ENCODE measurements at places on chromosomes 5 and 9.

- DNase-seq = no peak
Measured at GRCh38 chr9:123657099-123657498, 272.8 kb downstream of the DENND1A start.

GRCh38 chr9:31736581-31737179 lies 647.8 kb upstream of the ACO1 start:
- DNase-seq = no peak

DNA sequence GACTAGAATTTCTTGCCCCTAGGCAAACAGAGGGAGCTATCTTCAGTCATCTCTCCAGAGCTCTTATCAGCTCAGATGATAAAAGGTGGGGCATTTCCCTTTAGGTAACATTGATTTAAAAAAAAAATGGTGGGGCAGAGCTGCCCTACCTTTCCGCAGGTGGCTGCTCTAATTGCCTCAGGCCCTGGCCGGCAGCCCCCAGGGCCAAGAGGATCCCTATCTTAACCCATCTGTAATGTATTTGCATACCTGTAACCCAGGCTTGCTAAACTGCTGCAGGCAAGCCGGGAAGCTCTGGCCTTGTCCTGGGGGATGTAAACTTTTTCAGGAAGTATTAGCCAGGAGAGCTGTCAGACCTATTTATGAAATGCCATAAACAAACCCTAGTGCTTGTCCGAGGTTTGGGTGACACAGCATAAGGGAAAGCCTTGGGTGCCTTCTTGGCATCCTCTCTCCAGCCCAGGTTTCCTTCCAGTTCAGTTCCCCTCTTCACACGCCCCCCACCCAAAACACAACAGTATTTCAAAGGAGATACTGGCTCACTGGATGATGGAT lies 20.9 kb upstream of the ZSWIM6 start:
- peak; percentile 29 for DNase-seq

DNA sequence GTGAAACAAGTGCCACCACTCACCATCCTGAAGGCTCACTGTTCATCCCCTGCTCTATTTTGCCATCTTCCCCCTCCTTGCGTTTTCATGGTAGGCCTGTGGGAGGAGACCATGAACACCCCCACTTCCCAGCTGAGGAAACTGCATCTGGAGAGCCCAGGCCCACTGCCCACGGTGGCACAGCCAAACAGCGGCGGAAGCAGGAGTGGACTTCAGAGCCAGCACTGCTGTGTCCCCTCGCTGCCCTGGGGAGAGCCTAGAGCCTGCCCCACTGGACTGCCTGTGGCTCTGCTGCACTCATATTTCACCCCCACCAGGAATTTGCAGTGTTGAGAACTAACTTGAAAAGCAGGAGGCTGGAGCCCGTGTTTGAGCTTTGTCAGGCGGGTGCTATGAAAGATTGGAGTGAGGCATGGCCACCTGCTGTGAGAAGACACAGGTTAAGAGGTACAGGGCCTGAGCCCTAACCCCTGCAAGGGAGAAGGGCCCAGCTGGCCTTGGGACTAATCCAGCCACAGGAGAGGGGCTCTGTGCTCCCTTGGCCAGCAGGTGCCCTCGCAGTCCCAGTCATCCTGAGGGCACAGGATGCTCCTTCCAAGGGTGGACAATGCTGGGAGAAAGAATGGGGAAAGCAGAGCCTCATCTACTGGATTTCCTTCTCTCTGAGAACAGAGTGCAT lies 79.0 kb downstream of the MACROH2A1 start:
- DNase-seq = no peak

DNA sequence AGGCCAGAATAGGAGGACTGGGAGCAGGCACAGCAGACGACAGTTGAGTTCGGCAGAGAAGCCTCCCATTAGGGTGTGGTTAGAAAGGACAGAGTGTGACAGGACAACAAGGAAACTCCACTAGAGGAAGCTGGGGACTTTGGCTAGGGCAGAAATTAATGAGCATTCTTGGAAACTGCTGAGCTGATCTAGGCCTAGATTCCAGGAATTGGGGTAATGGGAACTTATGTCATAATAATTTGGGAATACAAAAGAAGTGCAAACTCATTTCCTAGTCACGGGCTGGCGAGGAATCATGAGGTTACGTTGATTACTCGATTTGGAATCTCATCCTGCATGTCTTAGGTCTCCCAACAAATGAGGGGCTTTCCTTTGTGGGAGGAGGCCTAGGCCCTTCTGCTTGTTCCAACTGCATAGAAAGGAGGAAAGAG lies 144.6 kb upstream of the RPS23 start:
- DNase-seq = no peak

- DNase-seq = no peak
Measured at GRCh38 chr5:113119246-113119924, 142.8 kb downstream of the DCP2 start.

GRCh38 chr5:172632346-172633092 lies 8.5 kb upstream of the NEURL1B start:
- no peak for DNase-seq

DNA sequence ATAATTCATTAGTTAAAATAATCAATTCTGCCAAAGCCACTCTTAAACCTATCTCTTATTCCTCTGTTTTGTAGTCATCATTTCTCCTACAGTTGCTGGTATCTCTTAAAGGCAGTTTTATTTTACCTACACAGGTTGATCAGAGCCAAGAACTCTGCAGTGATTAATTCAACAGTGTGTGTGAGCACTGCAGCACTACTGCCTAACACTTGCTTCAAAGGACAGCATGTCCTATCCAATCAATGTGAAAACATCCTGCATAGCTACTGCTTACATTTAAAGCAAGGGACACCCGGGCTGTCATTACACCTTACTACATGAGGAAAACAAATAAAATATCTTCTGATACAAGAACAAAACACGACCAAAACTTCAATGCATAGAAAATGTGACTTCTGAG lies 45.1 kb upstream of the HK3 start:
- DNase-seq = no peak

DNA sequence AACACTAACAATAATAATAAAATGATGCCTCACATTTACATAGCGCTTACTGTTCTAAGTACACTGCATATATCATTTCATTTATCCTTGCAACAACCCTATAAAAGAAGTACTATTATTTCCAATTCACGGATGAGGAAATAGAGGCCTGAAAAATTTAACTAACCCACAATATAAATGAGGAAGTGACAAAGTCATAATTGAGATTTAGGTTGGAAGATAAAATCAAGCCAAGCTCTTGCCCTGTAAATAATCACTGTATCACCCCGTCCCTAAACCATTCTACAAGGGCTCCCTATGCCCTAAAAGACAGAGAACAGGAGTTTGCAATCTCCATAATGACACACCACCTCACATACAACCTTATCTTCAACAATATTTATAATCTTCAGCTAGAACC lies 49.6 kb downstream of the STRBP start:
- DNase-seq = no peak

DNA sequence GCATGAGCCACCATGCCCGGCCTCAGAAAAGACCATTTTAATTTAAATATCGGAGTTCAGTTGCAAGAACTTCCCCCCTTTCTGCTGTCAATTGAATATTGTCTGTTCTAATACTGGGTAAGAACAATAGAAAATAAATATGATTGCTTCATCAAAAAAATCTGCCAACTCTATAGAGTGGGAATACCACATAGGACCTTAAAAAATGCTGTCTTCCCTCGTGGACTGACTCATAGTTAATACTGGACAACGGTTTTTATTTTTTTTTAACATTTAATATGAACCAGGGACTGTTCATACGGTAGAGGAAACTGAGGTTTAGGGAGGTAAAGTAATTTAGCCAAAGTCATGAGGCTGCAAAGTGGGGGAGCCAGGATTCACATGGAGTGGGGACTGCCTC lies 9.7 kb downstream of the ZNF462 start:
- DNase-seq = no peak

GRCh38 chr5:179410291-179411160 lies 65.3 kb upstream of the ADAMTS2 start:
- DNase-seq = no peak

DNA sequence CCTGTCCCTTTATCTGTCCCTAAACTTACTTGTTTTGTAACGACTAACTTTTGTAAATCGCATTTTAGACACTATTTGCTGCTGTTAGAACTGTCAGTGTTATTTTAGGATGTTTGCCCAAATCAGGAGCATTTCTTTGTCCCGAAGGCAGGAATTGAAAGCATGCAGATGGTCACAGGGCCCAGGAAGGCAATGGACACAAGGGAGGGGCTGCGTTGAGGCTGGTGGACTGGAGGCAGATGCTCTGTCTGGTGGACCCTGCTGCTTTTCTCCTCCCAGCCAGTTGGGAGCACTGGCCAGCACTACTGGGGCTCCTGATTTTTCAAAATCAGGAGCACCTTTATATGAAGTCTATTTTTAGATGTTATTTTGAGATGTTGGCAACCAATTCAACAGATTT lies 31.7 kb downstream of the DOCK2 start:
- DNase-seq = no peak

DNA sequence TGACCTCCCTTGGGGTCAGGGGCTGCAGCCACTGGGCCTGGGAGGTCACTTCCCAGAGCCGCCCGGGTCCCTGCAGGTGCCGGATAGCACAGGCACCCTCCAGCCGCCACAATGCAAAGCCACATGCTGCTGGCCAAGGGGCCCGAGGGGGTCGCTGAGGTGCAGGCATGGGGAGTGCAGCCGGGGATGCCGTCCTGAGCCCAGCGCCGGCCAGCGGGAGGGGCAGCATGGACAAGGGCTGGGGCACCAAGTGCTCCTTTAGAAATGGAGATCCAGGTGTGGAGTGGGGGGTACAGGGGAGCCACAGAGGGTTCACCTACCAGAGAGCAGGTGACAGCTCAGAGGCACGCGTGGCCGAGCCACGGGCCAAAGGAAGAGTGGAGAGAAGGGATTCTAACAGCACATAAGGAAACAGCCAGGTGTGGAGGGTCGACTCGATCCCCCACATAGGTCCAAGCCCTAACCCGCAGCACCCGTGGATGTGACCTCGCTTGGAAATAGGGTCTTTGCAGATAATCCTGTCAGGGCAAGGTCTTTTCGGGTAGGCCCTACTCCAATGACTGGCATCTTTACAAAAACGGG lies 24.7 kb downstream of the ZDHHC11B start:
- no peak for DNase-seq

DNA sequence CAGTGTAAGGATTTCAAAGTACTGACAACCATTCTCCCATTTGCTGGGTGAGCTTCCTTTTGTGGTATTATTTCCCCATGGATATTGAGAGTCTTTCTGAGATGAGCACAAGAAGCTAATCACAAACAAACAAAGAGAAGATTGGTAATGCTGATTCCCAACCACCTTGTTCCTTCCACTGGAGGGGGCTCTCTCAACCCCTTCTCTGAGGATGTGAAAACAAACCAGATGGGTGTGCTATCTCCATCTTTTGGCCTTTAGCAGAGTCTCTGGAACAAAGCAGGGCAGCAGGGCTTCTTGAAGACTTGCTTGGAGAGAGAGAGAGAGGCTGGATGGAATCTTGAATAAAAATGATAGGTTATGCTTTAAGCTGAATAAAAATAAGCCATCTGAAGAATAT lies 576.7 kb upstream of the ZNF462 start:
- no peak for DNase-seq

DNA sequence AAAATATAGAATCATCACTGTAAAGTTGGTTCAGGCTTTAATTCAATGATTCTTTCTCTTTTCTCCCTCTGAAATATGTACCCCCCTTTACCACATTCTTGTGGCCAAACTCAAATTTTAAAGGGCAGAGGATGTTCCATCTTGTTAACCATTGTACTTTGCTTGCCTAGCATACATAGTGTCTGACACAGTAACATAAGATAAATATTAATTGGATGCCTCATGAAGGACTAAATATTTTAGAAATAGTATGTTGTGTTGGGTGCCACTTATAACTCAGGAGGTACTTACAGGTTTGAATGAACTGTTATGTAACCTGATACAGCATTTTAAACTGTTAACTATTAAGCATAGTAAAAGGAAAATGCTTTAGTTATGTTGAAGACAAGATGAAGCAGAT lies 71.5 kb downstream of the NIPBL start:
- DNase-seq = no peak

DNA sequence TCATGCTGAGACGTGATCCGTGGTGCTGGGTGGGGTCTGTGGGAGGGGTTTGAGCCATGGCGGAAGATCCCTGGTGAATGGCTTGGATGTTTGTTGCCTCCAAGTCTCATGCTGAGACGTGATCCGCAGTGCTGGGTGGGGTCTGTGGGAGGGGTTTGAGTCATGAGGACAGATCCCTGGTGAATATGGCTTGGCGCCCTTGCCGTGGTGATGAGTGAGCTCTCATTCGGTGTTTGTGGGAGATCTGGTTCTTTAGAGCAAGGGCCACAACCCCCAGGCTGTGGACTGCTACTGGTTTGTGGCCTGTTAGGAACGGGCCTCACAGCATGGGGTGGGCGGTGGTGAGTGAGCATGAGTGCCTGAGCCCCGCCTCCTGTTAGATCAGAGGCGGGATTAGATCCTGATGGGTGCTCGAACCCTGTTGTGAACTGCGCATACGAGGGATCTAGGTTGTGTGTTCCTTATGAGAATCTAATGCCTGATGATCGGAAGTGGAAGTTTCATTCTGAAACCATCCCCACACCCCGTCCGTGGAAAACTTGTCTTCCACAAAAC lies 31.2 kb downstream of the NKD2 start:
- DNase-seq = no peak

DNA sequence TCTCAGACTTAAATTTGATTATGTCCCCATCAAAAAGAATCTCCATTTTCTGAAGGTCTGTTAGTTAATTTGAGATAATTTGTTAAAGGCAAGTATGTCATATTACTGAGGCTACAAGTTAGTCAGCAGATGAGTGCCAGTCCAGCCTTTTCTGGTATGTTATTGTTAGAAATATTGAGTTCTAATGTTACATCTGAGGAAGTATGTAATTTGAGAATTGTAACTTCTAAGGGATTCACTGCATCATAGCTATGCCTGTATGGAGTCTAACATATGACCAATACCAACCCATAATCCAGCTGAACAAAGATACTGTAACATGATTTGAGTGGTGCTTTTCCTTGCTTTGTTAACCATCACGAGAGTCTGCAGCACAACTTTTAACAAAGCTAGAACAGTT lies 13.9 kb downstream of the SLC23A1 start:
- no peak for DNase-seq

DNA sequence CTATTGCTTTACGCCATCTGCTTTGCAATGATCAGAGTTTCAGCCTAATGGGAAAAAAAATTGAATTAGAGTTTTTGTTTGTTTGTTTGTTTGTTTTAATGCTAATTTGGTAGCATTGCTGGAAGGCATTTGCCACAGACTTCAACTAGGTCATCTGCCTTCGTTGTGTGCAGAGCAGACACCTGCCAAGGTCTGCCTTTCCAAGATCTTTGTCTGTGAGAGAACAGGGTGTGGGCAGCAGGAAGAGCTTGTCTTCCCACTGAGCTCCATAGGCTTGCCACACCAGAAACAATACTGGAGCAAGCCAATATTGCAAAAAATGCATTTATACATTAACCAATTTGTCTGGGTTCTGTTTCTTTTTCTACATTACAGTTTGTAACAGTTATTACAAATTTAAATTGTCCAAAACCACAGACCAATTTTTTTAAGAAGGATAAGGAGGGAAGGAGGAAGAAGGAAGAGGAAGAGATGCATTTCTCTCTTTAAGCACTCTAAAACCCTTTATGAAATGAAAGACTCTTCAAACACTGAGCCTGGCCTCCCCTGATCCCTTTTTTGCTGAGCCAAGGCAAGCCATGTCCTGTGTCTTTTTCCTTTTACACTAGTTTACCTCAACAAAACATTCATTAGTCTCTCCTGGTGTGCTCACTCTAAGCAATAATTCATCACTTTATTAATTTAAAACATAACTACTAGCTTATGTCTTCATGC lies 210.5 kb downstream of the SNX18 start:
- DNase-seq = no peak

GRCh38 chr9:137728444-137729311 lies 109.9 kb downstream of the EHMT1 start:
- no peak for DNase-seq

GRCh38 chr5:124528838-124529237 lies 217.6 kb downstream of the ZNF608 start:
- DNase-seq = no peak

- no peak for DNase-seq
Measured at GRCh38 chr5:31781772-31782171, 142.8 kb downstream of the PDZD2 start.
